ENCODE measurements at places on chromosomes 1 and 21.
A peak's percentile ranks its signal among the peaks of the same experiment; 100 is the strongest.

DNA sequence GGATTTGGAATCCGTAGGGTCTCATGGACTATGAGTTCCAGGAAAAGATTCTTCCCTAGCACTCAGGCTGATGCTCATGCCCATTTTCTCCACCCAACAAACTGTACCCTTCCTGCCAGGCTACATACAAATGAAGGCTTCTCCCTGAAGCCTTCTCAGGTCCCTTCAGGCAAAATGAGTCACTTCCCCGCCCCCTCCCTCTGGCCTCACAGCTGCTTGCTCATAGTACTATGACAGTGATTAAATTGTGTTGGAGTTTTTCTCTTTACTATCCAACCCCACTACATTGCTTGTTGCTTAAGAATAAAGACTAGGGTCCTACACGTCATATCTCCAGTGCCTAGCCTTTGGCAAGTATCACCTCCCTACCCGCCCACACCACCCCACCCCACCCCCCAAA lies 207.6 kb upstream of the NFIA start:
- no peak for DNase-seq

DNA sequence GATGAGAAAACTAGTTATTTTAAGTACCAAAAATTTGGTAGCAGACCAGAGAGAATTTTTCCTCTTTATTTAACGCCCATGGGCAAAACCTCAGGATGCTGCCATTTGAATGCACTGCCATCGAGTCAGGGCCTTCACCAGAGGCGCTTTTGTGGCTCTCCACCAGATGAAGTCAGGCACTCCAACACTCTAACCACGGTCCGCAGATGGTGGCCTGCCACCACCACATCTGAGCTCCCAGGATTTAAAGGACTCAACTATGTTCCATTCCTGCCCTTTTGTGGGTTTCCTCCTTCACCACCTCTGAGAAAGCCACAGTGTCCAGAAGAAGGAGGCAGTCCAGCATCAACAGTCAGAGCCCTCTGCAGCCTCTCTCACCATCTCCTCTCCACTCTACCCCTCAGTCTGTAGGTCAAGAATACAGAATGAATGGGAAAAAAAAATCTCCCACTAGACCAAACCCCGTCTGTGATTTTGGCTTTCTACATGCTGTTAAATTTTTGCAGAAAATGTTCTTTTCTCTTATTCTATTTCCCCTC lies 647.4 kb downstream of the USP25 start:
- DNase-seq, result no peak

DNA sequence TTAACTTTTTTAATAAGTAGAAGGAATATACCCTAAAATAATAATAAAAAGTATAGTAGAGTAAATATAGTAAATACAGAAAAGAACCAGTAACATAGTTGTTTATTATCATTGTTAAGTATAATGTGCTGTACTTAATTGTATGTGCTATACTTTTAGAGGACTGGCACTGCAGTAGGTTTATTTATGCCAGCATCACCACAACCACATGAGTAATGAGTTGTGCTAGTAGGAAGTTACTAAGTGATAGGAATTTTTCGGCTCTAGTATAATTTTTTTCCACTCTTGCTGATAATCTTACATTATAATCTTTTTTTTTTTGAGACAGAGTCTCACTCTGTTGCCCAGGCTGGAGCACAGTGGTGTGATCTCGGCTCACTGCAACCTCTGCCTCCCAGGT lies 71.6 kb downstream of the IVNS1ABP start:
- DNase-seq, result no peak

DNA sequence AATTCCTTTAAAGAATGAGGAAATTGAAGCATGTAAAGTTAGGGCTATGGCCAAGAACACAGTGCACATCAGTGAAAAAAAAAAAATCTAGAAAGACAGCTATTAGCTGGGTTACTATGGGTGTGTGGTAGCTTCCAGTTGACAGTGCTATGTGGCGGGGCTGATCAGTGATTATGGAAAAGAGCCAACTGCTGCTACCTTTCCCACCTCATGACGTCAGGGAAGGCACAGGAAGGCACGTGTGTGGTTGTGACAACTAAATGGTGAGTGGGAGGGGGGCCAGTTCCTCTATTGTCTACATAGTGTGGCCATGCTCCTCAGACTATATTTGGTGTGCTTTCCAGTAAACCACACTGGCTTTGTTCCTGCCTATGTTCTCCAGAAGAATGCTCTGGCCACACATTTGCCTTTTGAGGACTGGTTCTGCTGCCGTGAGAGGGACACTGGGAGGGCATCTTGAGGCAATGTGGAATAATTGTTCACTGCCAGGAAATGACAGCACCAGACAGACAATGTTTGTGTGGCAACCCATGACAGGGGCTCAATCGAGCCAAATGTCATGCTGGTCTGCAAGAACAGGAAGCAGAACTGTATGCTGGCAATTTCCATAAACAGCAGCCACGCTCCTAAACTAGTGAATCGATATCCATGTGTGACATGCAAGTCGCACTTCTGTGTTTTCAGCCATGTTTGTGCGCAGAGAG lies 3.0 kb upstream of the SDE2 start:
- no peak for DNase-seq

DNA sequence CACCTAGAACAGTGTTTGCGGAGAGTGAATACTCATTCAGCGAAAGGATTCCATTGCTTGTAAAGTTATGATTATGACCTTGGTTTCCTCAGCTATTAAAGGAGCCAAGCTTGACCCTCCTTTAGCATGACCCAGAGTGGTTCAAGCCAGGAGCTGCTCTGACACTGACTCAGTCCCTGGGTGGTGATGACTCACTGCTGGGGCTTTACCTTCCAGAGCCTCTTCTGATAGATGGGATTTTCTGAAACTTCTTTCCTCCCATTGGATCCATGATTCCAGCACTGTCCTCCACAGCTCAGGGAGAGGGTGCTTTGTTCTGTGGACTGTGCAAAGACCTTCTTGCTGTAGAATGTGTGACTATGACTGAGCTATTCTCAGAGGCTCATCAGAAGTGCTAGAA lies 77.4 kb downstream of the S1PR1 start:
- DNase-seq, result no peak

- DNase-seq, result no peak
Observed at GRCh38 chr1:15706751-15707150, 22.6 kb downstream of the PLEKHM2 start.

DNA sequence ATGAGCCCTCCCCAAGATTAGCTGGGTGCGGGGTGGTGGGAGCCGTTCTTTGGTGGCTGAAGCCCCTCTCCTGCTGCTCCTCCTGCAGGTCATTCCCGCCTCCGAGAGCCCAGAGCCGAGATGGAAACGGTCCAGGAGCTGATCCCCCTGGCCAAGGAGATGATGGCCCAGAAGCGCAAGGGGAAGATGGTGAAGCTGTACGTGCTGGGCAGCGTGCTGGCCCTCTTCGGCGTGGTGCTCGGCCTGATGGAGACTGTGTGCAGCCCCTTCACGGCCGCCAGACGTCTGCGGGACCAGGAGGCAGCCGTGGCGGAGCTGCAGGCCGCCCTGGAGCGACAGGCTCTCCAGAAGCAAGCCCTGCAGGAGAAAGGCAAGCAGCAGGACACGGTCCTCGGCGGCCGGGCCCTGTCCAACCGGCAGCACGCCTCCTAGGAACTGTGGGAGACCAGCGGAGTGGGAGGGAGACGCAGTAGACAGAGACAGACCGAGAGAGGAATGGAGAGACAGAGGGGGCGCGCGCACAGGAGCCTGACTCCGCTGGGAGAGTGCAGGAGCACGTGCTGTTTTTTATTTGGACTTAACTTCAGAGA lies 448 bp downstream of the G0S2 start:
- no peak for DNase-seq

DNA sequence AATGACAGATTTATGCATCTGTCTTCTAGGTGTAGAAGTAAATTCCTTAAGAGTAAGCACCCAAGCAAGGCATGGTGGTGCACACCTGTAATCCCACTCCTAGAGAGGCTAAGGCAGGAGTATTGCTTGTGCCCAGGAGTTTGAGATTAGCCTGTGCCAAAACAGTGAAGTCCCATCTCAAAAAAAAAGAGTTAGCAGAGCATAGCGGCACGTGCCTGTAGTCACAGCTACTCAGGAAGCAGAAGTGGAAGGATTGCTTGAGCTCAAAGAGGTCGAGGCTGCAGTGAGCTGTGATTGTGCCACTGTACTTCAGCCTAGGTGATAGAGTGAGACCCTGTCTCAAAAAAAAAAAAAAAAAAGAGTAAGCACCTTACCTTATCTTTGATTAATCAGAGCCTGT lies 15.1 kb upstream of the TIPRL start:
- no peak for DNase-seq

DNA sequence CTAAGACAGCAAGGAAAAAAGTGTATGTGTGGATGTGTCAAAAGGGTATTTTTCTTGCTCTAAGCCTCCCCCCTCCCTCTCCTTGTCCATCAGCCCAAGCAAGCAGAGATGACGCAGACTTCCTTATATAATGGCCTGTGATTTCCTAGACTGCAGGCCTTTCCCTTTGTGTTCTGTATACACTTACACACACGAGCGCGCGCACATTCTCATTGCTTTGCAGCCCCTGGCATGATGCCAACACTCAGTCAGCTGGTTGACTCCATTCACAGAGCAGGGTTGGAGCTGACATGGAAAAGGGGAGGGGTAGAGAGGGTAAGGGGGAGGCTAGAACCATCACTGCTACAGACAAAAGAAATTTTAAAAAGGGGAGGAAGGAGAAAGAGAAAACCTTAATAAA lies 41.8 kb downstream of the GATAD2B start:
- peak; percentile 88 for DNase-seq

DNA sequence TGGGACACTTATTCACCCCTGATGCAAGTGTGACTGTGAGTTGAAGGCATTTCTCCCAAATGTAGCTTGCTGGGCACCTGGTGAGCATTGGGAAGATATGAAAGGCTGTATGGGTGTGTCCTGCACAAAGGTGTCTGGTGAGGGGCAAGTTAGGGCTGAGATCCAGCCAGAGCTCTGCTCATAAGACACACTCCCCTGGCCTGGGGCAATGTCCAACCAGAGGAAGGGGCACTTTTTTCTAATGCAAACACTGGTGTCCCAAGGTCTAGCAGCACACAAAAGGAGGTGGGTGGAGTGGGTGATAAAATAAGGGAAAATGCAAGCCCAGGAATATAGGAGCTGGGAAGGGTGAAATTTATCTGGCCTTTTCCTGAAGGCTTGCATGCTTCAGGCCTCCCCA lies 57.0 kb upstream of the TRABD2B start:
- DNase-seq, result no peak

Measured in fibroblast of skin of left biceps (primary cell).